Kidney epithelial cell (primary cell): ENCODE measurements at places on chromosomes 1 and 21.

DNA sequence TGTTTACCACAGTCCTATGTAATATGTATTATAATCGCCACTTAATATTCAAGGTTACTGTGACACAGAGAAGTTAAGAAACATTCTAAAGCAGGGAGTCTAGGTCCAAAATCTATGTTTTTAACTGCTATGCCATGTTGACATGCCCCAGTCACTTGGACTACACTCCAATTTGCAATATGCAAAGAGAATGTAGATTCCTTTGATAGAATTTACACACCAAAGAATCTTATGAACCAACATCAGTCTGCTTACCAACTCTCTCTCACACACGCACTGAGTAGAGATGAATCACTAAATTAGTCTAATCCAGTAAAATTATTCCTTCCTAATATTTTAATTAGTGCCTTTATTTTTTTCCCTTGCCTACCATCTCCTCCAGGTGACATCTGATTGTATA lies 266.2 kb downstream of the OLFM3 start:
- DNase-seq: no peak

DNA sequence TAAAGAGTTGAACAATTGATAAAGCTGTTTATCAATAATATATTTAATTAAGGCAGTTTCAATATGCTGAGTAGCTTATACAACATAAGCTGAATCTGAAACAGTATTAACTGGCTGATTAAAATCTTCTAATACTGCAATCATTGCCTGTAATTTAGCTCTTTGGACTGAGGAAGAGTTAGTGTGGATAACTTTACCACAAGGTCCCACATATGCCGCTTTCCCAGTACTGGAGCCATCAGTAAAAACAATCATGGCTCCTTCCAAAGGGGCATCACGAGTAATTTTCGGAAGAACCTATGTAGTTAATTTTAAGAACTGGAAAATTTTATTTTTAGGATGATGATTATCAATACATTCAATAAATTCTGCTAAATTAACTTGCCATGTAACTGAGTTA lies 6.7 kb downstream of the DAP3 start:
- DNase-seq: no peak

- no peak for DNase-seq
Measured at GRCh38 chr1:55466921-55467320, 251.8 kb upstream of the USP24 start.

DNA sequence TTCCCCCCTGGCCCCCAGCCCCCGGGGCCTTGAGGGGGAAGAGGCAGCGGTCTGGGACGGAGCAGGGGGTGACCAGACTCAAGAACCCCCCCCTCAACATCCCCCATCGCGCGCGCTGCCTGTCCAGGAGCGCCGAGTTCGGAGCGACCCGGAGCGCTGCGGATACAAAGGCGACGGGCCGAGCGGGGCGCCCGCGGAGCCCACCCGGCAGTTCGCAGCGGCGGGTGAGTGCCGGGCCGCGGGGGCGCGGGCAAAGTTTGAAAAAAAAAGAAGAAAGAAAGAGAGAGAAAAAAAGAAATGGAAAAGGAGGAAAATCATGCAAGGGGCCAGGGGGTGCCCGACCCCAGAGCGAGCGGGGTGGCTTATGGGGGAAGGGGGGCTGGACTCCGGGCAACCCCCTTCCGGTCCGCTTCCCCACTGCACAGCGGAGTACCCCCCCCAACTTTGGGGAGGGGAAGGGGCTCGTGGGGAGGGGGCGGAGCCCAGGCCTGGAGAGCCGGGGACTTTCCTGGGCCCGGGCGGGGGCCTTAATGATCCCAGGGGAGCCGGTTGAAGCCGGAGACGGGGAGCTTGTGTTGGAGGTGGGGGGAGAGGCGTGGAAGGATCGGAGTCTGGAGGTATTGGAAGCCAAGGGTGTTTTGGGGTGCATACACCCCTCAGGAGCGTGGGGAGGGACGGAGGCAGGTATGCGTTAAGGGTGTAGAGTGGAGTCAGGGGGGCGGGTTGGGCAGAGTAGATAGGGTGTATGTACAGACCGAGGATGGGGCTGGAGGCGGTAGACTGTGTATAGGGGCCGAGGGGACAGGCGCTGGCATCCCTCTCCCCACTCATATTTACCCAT lies 502 bp downstream of the VANGL2 start:
- DNase-seq: no peak

- DNase-seq: no peak
Measured at GRCh38 chr21:32131960-32132359, 146.9 kb downstream of the MIS18A start.

DNA sequence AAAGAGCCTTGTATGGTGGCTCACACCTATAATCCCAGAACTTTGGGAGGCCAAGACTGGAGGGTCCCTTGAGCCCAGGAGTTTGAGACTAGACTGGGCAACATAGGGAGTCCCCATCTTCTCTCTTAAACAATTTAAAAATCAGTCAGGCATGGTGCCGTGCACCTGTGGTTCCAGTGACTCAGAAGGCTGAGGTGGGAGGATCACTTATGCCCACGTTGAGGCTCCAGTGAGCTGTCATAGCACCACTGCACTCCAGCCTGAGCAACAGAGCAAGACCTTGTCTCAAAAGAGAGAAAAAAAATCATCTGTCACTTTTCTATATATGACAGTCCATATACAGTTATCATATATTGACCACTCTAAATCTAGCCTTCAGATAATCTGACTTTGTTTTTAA lies 658.3 kb downstream of the LTN1 start:
- DNase-seq: peak; percentile 60

DNA sequence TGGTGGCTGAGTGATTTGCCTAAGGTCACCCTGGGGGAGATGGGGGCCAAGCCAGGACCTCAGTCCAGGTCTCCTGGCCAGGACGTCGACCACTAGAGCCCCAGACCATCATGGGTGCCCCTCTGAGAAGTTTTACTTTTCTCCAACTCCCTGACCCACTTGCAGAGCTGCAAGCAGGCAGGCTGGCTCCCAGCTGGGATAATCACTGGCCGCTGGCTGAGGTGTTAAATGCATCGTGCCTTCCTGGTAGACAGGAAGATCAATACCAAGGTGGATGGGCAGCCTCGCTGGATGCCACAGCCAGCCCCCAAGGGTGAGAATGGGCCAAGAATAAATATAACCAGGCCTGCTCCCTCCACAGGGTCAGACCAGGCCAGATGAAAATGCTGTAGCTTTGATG lies 106.2 kb downstream of the EPHB2 start:
- DNase-seq: no peak

DNA sequence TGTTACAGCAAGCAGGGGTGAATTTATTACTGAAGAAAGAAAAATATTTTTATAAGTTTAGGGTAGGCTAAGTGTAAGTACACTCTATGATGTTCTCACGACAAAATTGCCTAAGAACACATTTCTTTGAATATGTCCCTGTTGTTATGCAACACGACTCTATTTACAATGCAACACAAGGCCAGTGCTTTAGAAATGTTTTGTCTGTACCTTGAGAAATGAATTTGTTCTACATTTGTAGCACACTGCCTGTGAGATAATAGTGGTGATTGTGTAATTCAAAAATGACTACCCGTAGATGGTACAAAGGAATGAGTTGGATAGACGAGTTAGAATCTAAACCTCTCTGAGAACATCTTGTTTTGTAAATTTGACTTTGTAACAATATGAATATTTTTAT lies 63.7 kb upstream of the IGSF5 start:
- no peak for DNase-seq

DNA sequence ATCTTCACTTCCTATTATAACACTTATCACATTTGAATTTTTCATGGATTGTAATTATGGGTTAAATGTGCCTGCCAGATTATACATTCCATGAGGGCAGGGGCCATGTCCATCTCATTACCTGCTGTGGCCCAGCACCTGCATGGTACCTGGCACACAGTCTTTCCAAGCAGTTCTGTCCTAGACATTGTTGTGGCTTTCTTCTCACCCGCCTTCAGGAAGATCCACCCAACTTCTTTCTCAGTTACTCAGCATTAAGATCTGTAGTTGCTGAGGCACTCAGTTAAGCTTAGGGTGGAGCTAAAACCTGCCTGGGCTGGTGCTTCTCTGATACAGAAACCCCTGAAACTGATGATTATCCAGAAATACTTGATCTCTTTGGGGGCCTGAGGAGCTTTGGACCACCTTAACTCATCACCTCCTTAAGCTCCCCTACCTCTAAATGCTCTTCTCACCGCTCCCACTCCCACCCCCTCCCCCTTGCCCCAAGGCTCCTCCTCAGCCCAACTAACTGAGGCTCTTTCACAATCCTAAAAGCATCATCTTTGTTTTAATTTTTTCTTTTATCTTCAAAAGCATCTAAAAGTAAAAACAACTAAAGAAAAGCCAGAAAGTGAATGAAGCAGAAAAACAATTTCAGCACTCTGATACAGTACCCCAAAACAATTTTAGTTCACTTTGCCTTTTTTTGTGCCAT lies 190.6 kb downstream of the FGGY start:
- DNase-seq: no peak

GRCh38 chr1:87134061-87134460 lies 194.6 kb upstream of the LMO4 start:
- no peak for DNase-seq

GRCh38 chr1:210321131-210321530 lies 7.6 kb upstream of the HHAT start:
- no peak for DNase-seq

DNA sequence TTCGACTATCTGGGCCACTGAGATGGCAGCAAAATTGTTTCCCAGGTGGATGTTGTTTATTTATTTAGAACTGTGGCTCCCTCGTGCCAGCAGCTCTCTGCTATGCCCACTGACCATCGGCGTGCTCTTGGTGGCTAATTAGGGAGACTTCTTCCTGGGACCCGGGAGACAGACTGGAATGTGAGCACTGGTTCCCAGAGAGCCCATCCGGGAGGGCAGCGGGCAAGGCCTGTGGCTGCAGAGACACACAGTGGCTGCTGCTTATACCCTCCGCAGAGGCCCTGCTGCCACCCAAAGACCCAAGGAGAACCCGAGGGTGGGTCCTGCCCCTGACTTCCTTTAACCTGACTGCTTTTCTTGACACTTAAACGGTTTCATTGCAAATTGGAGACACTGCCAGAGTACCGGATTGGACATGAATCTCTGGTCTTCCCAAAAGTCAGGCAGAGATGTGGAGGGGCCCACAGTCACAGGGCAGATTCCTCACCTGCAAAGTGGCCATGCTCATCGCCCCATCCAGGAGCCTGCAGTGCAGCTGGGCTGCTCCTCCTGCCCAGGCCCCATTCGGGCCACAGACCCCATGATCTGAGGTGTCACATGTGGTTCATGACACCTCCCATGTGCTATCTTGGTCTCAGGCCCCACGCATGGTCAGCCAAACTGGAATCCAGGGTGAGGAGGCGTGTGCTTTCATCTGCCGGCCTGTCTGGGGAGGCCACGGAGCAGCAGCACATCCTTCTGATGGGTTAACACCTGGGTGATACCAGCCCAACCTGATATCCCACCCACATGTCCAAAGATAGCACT lies 5.7 kb upstream of the MATN1 start:
- DNase-seq: no peak

- no peak for DNase-seq
Measured at GRCh38 chr1:236851871-236852270, 56.8 kb downstream of the MTR start.

DNA sequence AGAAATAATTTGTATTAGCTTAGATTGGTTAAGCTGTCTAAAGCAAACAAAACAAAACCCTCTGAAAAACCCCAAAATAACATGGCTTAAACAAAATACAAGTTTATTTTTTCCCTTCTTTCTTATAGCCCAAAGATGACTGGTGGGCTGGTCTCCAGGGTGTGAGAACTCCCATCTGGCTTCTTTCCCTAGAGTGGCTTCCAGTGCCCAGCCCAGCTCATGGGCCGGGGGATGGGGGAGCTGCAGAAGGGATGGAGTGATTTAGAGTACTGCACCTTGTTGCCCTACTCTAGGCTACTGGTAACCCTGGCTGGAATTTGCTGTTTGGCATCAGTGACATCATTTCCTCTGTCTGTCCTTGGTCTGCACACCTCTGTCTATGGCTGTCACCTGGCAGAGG lies 223.0 kb downstream of the PBX1 start:
- DNase-seq: no peak

DNA sequence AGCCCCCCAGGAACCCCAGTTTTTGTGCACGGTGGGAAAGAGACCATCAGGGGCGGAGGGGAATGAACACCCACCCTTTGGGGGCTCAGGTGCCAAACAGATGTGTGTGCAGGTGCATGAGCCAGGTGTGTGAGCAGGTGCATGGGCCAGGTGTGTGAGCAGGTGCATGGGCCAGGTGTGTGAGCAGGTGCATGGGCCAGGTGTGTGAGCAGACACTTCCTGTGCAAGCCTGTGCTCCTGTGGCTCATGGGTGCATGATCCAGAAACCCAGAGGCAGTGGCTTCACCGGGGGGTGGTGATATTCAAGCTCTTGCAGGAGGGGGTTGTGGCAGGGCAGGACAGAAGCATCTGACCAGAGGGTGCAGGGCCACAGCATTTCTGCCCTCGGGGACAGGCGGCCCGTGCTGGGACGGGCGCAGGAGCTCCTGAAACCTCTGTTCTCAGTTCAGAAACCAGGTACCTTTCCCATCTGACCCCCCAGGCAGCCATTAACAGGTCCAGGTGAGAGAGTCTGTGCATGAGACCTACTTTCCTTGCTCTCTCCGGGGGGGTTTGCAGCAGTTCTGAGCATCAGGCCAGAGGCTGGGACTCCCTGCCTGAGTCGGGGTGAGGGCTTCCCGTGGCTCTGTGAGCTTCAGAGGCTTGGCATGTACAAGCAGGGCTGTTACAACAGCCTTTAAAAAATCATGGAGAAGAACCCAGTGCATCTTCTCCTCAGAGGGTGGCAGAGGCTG lies 29.1 kb downstream of the COL18A1 start:
- DNase-seq: no peak

DNA sequence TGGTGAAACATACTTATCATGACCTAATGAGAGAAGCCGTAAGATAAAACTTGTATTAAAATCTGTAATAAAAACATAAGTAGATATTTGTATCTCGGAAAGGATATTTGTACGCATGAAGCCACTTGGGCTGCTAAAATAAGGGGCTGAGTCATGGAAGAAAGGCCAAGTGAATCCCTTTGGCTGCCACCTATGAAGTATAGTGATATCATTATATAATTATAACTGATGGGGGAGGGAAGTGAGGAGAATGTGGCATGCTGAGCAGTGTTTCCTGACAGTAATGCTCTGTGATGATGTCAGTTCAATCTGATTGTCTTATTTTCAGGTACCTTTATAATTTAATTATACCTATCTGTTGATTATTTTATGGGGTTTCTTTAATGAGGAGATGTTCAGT lies 13.6 kb downstream of the RWDD3 start:
- DNase-seq: no peak

DNA sequence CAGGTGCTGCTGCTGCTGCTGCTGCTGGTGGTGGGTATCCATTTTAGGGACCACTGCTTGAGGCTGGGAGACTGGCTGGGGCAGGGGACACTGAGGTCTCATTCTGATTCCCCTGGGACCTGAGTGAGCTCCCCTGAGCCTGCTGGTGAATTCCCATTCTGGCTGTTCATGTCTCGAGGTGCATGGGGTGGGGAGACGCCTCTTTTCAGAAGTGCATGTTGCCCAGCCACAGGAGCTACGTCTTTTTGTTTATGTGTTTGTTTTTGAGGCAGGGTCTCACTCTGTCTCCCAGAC lies 133.4 kb downstream of the RHOU start:
- no peak for DNase-seq

- no peak for DNase-seq
Measured at GRCh38 chr1:51175278-51175677, 60.8 kb upstream of the RNF11 start.
